ENCODE measurements at places on chromosomes 13 and 19.

DNA sequence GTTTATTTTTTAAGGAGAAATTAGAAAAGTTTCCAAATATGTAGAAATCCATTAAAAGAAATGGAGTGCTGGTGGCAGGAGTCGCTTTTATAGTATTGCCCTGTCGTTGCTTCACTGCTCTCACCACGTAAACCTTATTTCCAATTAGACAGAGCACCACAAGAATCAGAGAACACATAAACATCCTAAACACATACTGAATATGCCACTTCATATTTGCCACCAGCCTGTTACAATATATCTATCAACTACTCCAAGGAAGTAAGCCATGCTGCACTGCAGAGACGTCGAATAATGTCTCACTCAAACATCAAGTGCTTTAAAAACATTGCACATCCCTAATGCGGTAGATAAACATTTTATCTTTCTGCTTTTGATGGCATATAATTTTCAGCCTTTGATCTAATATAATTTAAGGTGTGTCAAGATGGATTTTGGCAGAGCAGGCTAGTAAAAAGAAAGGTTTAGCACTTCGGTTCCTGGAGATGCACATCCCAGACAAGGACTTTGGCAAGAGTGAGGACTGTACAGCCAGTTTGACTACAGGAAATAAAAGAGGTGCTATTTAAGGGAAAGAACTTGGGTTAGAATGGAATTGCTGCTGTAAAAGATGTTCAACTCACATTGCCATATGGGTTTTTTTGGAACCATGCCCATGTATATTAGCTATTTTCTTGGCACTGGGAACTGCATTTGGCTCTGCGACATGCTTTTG is 932.3 kb downstream of the EFNB2 start:
- DNase-seq = no peak

- no peak for DNase-seq
Measured at GRCh38 chr13:98519976-98520375, 56.9 kb downstream of the STK24 start.

- DNase-seq = no peak
Measured at GRCh38 chr19:5036698-5037563, 68.0 kb downstream of the KDM4B start.

DNA sequence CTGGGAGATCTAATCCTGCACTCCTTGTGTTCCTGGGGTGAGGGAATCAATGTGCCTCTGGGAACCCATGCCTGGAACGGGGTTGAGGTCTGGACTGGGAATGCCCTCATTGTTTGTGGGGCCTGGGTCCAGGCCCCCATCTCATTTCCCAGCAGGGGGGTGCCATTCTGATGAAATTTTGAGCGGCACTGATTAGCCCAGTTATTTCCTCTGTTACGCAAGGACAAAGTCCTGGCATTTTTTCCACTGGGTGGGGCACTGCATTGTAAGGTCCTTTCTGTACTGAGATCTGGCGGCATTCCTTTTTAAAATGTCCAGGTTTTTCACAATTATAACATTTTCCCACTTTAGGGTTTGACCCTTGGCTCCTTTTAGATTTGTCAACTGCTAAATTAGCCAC is 14.8 kb downstream of the FPR3 start:
- no peak for DNase-seq

- DNase-seq = no peak
Measured at GRCh38 chr19:7605490-7606222, 10.0 kb downstream of the CAMSAP3 start.

DNA sequence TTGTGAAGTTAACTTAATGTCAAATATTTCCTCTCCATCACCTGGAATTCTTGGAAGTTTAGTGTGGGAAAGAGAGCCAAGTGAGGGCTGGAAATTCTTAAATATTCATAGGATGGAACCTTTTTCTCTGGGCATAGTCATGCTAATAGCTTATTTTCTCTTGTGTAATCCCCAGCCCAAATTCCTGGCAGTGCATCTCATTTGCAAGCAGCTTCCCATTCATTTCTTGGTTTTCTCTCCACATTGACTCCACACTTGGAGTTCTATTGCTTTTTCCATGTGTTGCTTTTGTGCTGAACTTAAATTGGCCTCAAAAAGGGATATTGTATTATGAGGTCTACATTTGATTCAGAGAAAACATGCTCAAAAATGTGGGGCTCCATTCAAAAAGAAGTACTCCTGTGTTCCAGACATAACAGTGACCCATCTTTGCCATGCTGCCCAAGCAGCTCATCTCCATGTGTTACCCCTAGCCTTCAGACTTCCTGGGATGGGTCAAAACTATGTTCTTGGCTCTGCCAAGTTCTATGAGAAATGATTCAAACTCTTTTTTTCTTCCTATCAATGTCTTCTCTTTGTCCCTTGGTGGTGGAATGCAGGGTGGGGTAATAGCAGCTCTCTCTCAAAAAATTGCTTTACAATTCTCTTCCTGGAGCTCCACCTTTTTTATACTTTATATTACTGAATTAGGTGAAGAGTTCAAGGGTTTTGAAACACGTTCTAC is 2471.5 kb downstream of the PCDH9 start:
- no peak for DNase-seq

DNA sequence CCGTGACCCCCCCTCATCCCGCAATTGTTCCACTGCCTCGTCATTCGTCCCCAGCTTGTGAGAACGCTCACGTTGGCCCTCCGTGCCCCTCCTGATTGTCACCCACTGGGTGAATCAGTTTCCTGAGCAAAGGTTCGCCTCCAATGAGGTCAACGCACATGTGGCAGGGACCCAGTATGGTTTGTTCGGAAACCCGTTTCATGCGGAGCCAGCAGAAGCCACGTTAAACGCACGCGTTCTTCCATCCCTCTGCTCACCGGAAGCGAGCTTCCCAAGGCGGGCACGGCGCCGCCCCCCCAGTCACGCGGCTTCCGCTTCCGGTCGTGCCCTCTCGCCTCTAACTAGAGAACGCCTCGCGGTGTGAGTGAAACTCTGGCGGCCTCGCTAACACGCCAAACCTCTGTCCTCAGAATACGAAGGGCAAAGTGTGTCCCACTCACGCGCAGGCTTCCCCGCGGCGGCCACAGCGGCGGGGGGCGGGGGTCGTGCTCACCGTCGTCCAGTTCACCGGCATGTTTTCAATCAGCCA is 18.0 kb upstream of the CFAP97D2 start:
- no peak for DNase-seq

GRCh38 chr19:33177417-33177979 is 16.6 kb upstream of the LRP3 start:
- DNase-seq = no peak

DNA sequence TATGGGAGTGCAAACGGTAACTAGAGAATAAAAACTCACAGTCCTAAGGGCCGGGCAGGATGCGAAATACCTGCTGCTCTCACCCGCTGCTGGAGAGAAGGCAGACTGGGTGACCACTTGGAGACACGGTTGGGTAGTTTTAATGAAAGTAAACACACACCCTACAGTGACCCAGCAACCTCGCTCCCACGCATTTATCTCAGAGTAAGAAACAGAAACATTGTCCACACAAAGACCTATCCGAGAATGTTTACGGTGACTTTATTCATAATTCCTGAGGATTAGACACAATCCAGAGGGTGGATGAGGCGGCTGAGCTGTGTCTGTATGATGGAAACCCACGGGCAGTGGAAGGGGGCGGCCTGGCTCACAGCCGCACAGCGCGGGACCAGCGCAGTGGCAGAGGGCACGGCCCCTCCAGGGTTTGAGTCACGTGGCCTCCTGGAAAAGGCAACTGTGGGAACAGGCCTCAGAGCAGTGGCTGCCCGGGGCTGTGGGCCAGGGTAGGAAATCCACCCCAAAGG is 73.5 kb upstream of the C13orf46 start:
- DNase-seq = peak; percentile 62

- no peak for DNase-seq
Measured at GRCh38 chr19:10701955-10702525, 801 bp downstream of the QTRT1 start.

DNA sequence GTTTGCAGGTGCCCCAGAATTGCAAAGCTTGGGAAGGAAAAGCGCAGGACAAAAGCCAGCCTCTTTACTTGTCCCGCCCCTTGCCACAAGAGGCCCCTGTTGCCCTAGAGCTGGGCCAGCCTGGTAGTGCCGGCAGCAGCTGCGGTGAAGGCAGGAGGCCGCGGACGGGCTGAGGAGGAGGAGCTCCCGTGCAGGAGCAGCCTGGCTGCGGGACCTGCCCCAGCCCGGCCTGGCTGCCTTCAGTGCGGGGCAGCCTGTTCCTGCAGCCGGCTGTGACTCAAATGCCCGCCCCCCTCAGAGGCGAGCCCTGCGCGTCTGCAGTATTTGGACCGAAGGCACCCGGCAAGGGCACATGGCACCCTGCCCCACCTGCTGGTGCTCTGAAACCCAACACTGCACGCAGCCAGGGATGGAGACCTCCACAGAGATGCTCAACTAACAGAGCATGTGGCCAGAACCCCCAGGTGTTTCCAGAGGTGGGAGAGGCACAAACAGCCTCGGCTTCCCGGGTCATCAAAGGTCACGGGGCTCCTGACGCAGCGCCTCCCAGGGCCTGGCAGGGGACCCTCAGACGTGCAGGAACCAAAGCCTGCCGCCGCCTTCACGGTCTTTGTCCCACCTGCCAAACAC is 29.7 kb downstream of the NAXD start:
- DNase-seq = peak; percentile 72

DNA sequence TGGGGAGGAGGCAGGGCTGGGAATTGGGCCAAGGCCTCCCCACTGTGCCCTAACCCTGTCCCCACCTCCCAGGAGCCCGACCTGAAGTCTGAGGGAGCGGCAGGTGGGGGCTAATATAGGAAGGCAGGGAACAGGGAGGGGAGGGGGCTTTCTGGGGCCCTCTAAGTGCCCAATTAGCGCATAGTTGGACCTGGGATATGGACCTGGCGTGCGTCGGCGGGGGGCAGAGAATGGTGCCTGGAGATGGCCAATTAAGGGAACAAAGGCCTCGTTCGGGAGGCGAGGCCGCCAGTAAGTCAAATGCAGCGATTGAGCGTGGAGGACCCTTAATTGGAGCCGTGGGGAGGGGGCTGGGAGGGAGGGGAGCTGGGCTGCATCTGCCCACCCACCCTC is at the start of gene C19orf85:
TSS of gene C19orf85 (minus strand) at position 90 of the 393 bp plus-strand sequence. CDS start 197 bp downstream, outside the sequence.
- no peak for DNase-seq

- DNase-seq = no peak
Measured at GRCh38 chr13:109009756-109010155, 380.3 kb downstream of the MYO16 start.

GRCh38 chr13:20024702-20025101 is 66.2 kb downstream of the ZMYM2 start:
- DNase-seq = no peak

DNA sequence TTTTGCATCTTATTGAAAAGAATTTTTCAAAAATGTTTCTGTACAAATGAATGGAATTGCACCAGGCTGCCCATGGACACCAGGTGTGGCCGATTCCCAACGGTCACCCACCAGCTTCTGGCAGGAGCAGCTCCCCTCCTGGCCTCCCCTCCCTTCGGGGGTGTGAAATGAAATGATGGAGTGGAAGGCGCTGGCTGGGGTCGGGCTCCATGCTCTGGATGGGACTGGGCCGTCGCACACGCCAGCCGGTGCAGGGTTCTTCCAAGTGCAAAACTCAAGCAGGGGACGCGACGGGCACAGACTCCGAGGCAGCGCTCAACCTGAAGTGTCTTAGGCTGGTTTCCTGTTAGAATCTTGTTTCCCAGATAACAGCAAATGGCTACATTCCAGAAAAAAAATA is 21.9 kb downstream of the C19orf44 start:
- DNase-seq = no peak

- no peak for DNase-seq
Measured at GRCh38 chr13:110266983-110267382, 40.0 kb downstream of the COL4A1 start.

- DNase-seq = no peak
Measured at GRCh38 chr13:109725297-109725696, 61.1 kb downstream of the IRS2 start.

- DNase-seq = no peak
Measured at GRCh38 chr19:41416194-41416674, 10.9 kb downstream of the B3GNT8 start.

GRCh38 chr13:59480396-59481259 is 683.1 kb downstream of the DIAPH3 start:
- DNase-seq = no peak

DNA sequence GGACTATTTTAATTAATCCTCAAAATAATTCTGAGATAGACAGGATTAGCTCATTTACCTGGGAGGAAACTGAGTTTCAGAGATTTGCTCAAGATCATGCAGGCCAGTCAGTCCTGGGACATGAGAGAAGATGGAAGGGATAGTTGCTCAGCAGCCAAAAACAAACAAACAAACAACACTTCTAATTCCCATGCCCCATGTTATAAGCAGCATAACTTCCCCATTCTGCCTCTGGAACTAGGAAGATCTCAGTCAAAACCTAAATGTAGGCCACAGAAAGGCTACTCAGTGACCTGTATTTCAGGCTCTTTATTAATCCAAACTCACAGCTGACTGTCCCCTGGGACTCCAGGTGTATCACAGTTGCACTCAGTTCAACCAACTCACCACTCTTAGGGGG is 489.2 kb upstream of the NBEA start:
- DNase-seq = no peak

DNA sequence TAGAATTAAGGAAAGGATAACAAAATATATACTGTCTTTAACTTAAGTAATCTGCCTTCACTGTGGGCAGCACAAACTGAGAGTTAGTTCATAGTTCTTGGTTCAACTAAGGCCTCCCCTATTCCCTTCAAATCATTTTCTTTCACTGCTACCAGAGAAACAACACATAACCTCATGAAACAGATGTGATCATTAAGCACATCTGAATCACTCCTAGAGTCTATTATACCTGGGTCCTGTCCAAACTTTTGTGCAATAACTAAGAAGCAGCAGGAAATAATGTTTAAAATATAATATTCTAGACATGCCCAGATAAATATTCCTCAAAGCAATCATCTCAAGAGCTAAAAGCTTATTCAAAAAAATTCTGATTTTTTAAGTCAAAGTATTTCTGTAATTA is 62.9 kb downstream of the ZC3H13 start:
- DNase-seq = no peak

- no peak for DNase-seq
Measured at GRCh38 chr19:41193430-41194156, 574 bp downstream of the CYP2S1 start.

DNA sequence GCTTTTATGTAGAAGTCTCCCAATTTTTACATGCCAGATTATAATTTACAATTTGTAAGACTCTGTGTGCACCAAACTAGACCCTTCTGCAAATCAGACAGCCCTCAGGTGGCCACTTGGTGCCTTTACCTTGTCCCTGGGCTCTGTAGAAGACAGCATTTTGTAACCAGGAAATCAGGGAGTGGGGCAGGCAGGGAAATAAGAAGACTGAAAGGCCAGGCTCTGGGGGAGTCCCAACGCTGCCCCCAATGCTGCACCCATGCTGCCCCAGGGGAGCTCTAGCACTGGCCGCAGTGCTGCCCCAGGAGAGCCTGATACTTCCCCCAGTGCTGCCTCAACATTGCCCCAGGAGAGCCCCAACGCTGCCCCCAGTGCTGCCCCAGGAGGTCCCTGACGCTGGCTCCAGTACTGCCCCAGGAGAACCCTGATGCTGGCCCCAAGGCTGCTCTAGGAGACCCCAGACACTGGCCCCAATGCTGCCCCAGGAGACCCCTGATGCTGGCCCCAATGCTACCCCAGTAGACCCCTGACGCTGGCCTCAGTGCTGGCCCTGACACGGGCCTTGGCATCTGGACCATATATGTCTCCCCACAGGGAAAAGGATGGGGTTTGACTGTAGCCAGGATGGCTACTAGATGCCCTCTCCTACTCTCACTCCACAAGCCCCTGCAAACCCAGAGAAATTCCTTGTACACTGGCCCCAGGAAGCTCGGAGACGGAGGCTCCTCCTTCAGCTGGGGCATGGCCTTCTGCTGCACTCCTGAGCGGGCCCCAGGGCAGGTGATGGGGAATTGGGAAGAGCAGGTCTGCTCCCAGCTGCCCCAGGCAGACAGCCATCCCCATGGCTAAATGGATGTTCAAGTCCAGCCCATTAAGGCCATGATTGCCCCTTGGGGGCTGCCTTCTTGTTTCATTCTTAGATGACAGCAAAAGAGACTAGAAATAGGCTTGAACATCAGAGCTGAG is 23.6 kb downstream of the VSTM2B start:
- DNase-seq = no peak

All from right kidney (tissue), 9 donors.